ENCODE measurements at places on chromosomes 3 and 15.

- no peak for DNase-seq
Measured at GRCh38 chr3:37096288-37096687, 78.1 kb downstream of the LRRFIP2 start.

DNA sequence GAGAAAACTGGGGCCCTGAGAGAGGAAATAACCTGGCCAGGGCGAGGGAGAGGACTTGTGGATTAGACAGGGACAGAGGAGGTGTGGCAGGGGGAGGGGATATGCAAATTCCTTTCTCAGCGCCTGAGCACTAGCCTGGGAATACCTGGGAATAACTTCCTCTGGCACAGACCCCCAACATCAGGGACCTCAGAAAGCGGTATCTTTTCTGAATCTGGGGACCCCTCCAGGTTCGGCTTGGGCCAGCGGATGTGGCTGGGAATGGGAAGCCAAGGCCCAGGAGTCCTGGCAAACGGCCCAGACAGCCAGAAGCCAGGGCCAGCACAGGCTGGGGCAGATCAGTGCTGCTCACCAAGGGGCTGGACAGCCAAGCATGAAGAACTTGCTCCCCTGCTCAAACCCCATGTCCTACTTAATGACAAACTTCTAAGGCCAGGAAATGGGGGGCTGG lies 9.2 kb upstream of the ACSBG1 start:
- DNase-seq = no peak

DNA sequence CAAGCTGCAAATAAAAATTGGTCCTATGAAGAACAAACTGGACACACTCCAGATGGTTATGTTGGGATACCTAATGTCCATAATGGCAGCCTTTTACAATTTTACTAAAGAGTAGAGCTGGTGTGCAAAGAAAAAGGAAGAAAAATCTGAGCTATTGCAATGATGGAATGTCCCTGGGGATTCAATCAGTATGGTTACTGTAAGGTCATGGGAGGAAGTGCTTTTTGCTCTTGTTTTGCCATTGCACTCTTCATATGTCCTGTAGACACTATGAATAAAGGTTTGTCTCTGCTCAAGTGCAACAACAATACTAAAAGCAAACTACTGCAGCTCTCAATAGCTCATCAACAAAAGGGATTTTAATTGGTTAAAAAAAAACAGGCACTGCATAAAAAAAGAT lies 5.4 kb downstream of the PFN2 start:
- no peak for DNase-seq

- DNase-seq = no peak
Measured at GRCh38 chr3:22542311-22542710, 660.8 kb upstream of the UBE2E2 start.

DNA sequence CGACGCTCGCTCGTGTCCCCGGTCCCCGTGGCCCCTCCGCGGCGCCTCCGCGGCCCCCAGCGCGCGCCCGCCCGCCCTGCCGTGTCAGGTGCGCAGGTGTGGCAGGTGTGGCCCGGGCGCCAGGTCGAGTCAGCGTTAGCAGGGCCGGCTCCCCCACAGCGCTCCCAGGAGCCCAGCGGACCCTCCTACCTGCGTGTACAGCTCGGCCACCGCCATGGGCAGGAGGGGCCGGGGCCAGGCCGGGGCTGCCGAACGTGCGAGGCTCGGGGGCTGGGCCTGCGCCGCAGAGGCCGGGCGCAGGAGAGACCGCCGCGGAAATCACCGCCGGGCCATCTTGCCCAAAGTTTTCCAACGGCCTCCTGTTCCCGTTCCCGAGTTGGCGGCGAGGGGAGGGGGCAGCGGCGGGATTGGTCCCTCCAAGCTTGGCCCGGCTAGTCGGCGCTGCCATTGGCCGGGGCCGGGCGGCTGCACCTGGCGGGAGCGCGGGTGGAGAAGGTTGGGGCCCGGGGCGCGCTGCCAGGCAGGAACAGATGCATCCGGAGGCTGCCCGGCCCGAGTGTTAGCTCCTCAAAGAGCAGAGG lies at the start of gene MYO5C:
Gene MYO5C, minus strand, starts transcription at position 384 of the 581 bp plus-strand sequence. Its CDS starts 168 bp downstream, at position 216.
- no peak for DNase-seq

- no peak for DNase-seq
Measured at GRCh38 chr3:117928836-117929235, 1105.8 kb downstream of the IGSF11 start.

DNA sequence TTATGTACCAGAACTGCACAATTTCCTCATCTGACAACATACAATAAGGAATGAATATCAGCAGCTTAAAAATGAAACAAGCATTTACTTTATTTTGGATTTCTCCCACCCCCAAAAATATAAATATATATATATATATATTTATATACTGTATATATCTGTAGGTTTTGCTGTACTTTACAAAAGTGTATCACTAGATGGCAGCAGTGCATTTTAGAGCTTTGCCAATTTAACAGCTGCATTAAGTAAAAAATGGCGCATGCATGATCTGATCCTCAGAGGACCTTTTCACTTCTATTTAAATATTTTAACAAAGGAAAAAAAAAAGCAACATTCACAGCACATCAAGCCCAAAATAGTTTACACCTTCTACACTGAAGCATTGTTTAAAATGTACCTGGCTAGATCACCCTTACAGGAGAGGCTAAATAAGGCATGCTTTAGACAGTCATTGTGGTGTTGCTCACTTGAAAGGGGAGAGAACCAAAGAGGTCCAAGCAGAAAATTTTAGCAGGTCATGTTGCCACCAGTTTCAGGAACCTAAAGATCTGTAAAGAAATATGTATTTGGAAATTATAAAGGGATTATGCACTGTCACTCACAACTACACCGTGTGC lies 72.6 kb downstream of the NPTN start:
- DNase-seq = peak; percentile 8

DNA sequence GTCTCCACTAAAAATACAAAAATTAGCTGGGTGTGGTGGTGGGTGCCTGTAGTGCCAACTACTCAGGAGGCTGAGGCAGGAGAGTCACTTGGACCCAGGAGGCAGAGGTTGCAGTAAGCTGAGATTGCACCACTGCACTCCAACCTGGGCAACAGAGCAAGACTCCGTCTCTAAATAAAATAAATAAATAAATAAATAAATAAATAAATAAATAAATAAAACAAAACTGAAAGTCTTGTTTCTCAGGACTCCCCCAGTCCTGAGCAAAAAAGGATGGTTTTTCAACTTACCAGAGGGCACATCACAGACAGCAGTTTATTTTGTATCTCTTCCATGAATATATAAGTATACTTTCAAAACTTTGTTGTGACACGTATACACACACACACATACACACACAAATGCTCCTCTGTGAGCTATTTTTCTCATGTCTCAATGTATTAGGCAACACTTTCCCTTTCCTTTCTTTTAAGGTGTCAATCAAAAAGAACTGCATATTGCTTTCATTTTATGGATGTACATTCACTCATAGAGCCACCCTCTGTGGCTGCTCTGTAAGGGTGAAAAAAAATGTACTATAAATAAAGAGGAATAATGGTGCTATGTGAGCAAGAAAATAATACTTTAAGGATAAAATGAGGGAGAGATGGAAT lies 54.8 kb upstream of the MITF start:
- DNase-seq = no peak

DNA sequence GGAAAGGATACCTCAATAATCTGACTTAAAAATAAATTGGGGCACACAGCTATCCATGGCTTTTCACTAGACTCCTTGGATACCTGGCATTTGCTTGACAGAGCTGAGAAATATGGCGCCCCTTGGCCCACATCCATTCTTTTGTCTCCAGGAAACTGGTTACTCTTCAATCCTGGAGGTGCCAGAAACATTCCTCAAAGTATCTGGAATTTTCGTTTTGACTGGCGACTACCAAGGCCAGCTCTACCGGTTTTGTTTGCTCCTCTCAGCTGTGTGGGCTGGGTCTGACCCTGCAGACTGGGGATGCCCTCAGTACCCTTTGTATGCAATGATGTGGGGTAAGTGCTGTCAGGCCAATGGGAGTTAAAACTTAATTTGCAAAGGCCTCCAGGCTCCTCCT lies 27.0 kb downstream of the KATNBL1 start:
- no peak for DNase-seq

- DNase-seq = no peak
Measured at GRCh38 chr15:70094690-70095311, 2.9 kb downstream of the TLE3 start.

DNA sequence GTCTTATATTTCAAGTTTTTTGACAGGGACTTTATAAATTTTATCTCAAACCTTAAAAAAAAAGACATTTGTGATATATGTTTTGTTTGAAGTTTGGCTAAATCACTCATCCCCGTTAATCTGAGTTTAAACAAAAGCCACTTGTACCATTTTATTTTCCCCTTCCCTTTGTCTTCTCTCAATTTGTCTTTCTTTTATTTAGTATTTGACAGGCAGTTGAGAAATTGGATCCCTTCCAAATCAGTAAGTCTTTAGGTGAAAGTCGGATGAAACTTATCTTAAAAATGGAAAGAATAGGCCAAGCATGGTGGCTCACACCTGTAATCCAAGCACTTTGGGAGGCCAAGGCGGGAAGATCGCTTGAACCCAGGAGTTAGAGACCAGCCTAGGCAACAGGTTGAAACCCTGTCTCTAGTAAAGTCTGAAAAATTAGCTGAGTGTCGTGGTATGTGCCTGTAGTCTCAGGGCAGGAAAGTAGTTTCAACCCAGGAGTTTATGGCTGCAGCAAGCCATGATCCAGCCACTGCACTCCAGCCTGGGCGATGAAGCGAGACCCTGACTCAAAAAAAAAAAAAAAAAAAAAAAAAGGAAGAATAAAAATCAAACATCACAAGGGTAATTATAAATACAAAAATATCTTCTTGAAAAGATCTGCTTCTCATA lies 394.6 kb upstream of the TPM1 start:
- DNase-seq = no peak

- DNase-seq = no peak
Measured at GRCh38 chr15:92883876-92884435, 16.2 kb upstream of the CHD2 start.
